Hippocampal formation (tissue), 2 donors: ENCODE measurements at places on chromosomes 12 and 14.

- DNase-seq = no peak
These were observed 149.1 kb downstream of the NTF3 start for GRCh38 chr12:5581019-5581418.

DNA sequence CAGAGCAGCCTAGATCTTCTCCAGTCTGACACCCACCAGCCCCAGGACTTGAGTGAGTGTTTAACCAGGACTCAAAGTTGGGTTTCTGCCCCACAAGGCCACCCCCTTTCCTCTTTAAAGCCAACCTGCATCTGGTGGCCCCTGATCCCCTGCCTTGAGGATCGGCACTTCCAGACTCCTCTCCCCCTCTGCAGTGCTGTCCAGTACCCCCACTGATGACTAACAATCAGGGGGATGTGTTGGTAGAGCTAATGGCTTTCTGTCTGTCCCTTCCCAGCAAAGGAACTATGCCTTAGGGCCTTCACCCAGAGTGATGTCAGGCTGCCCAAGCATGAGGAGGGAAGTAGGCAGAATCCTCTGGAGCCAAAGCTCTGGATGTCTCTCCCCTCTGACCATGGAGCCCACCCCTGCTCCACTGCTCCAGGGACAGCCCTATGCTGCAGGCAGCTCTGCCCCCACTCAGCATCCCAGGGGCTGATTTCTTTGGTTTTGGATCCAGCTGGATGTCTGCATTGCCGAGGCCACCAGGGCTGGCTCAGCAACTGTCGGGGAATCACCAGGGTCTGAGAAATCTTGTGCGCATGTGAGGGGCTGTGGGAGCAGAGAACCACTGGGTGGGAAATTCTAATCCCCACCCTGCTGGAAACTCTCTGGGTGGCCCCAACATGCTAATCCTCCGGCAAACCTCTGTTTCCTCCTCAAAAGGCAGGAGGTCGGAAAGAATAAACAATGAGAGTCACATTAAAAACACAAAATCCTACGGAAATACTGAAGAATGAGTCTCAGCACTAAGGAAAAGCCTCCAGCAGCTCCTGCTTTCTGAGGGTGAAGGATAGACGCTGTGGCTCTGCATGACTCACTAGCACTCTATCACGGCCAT, 42.9 kb downstream of the DAD1 start:
- DNase-seq = no peak

- DNase-seq = no peak
These were observed 83.5 kb downstream of the TTC6 start for GRCh38 chr14:37678916-37679315.

GRCh38 chr12:2384533-2385351, 332.0 kb downstream of the CACNA1C start:
- DNase-seq = no peak

DNA sequence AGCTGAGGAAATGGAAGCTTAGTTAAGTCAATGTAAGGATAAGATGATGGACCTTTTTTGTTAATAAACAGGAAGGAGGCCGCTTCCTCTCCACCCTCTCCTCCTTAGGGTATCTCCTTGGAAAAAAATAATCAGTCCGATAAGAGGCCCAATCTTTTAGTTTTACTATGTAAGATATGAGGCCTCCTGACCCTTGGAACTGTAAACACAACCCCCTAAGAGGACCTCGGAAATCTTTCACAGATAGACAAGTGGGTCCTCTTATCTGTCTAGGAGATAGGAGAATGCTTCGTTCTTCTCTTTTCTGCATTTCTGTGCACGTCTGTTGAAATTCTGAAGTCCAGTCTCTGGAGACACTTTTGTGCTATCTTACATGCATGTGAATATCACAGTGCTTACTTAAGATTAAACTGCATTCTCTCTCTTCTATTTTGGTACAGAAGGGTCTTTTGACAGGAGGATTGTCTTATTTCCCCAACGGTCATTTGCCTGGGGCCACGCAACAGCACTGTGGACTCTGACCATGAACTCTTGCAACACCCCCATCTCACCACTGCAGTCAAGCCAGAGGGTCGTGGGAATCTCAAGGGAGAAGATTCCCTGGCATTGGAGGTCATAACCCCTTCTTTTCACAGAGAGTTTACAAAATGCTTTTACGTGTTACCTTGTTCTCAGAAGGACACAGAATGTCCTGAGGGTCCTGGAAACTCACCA, 313.0 kb upstream of the RTL1 start:
- DNase-seq = no peak

- DNase-seq = no peak
These were observed 18.5 kb downstream of the RPGRIP1 start for GRCh38 chr14:21298358-21298757.
